ENCODE measurements at places on chromosomes 12 and 14.

- no peak for DNase-seq
Measured at GRCh38 chr14:99047441-99048031, 224.5 kb downstream of the BCL11B start.

- DNase-seq = no peak
Measured at GRCh38 chr14:104151566-104152245, 13.3 kb downstream of the KIF26A start.

DNA sequence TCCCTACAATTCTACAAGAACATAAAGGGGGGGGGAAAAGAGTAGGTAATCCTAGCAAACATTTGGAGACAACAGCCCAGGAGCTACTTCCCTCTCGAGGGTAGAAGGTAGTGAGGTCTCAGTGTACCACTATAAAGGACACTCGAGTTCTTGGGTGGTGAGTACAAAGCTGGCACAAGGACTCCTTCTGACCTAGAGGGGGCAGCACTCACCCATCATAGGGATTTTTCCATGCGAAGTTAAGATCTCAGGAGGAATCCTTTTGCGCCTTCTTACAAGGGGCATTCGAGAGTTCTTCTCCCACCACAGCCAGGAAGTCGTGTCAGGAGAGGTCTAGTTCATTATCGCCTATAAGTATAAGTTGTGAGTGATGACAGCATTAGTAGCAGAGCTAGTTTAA lies 200.2 kb upstream of the RBM19 start:
- DNase-seq = peak; percentile 80

GRCh38 chr12:116502989-116503496 lies 56.1 kb upstream of the MAP1LC3B2 start:
- no peak for DNase-seq

DNA sequence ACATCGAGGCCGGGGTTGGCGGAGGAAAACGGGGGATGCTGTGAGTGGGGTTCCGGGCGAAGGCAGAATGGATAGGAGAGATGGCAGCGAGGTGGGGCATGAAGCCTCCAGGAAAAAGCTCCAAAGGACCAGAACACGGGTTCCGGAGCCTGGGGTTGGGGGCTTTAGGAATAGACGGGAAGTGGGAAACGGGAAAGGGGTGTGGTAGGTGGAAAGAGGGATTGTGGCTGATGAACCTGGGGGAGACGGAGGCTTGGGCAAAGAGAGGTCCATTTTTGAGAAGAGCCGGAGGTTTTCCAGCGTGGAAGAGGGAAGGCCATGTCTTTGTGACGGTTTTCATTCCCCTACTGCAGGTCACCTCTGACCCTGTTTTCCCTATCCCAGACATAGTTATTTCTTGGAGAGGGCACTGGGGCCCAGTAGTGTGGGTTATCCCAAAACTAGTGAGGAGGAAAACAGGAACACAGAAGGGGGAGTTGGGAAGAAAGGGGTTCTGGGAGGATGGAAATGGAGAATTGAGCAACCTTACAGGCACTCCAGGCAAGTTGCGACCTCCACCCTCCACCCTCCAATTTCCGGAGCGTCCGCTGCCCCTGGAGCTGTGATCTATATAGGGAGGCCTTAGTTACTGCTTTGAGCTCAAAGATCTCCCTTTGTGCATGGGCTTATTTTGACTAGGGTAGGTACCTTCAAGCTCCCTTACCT lies 1.1 kb downstream of the ATN1 start:
- peak; percentile 23 for DNase-seq

GRCh38 chr12:107593713-107594381 lies 91.8 kb upstream of the PWP1 start:
- peak; percentile 53 for DNase-seq

DNA sequence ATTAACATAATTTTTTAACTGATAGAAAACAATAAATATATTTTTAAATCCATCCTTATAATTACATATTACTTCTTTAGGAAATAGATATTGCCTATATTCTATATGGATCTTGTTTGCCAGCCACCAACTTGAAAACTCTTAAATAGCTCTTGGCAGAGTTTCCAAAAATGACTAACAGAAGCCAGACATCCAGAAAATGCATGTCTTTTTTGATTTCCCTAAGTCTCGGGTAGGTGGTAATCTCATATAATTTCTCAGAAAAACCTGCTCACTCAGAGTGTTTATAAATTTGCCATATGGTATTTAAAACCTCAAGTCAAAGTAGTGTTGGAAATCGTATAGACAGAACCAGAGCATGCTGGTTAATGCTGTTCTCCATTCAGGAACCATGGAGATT lies 360.4 kb upstream of the FOXG1 start:
- no peak for DNase-seq

GRCh38 chr12:131683266-131684014 lies 27.4 kb upstream of the SFSWAP start:
- DNase-seq = no peak

DNA sequence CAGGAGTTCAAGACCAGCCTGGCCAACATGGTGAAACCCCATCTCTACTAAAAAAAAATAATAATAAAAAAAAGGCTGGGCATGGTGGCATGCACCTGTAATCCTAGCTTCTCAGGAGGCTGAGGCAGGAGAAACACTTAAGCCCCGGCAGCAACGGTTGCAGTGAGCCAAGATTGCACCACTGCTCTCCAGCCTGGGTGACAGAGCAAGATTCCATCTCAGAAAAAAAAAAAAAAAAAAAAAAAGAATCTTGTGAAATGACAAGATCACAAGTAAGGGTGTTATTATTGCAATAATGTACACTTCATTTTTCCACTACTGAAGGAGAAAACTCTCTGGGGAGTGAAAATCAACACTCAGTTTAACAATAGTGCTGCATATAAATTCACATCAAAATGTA lies 8.8 kb upstream of the PTGR2 start:
- no peak for DNase-seq

DNA sequence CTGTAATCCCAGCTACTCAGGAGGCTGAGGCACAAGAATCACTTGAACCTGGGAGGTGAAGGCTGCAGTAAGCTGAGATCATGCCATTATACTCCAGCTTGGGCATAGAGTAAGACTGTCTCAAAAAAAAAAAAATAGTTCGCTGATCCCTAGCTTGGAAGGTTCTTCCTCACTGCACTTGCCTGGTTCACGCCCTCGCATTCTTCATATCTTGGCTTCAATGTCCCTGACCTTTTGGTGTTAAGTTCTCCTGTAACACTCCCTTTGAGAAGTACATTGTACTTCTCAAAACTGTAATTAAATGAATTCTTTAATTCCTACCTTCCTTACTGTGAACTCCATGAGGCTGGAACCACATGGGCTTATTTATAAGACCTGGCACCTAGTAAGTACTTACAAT lies 16.5 kb upstream of the TPCN1 start:
- DNase-seq = no peak

- DNase-seq = no peak
Measured at GRCh38 chr12:124651516-124652273, 84.3 kb upstream of the NCOR2 start.

DNA sequence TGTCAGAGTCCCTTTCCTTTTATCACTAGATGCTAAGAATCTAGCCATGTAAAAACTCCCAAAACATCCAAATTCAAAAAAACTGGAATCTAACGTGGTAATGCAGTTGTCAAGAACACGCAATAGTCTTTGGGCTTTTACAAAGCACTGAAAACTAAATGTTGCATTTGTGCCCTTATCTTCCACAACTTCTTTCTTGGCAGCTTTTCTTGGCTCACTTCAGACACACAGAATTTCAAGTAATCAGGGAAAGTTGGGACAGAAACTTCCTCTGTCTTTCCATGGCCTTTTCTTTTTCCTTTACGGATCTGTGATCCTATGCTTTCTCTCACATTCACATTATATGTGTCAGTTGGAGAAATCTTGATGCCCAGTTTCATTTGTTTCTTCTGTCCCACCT lies 136.0 kb downstream of the CRADD start:
- no peak for DNase-seq

DNA sequence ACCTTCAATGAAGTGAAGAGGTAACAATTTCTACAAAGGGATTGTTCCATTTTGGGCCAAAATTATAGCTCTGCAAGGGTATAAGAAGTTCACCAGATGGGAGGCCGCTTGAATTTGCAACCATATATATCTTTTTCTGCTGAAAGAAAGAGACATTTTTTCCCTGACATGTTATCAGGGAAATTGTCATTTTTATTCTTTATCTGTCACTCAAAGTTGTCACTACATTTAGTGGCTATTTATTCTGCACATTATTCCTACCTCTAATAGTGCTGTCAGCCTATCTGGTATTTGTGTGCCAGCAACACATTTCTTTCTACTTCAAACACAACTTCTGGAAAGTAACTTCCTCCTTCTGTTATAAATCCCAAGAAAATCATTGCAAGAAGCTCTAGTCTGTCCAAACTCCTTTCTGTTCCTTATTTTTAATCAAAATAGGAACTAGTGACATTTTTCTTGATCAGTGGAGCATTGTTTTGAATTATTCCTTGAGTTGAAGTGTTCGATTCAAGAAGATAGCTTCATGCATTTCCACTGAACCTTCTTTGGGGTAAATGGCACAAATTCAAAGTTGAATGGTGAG lies 137.9 kb upstream of the ATP2B1 start:
- DNase-seq = no peak

DNA sequence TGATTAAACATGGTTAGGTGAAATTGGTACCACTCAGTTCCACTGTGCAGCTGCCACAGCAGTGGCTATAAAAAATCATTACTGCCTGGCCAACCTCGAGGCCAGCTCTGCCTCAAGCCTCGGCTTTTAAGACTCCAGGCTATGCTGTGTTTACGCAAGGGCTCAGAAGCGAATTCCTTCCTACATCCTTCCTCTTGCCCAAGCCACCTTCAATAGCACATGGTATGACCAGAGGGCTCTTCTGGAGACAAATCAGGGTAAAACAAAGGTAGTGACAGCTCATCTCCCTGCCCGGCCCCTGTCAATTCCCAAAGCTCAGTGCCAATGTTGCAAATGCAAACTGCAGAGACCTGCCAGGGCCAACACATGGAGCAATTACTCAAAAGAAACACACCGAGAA lies 31.9 kb downstream of the NUAK1 start:
- peak; percentile 86 for DNase-seq
